SK-N-DZ (cell line): ENCODE measurements at places on chromosomes 2 and 18.

GRCh38 chr2:99776206-99776905 lies 286.5 kb upstream of the REV1 start:
- no peak for DNase-seq

DNA sequence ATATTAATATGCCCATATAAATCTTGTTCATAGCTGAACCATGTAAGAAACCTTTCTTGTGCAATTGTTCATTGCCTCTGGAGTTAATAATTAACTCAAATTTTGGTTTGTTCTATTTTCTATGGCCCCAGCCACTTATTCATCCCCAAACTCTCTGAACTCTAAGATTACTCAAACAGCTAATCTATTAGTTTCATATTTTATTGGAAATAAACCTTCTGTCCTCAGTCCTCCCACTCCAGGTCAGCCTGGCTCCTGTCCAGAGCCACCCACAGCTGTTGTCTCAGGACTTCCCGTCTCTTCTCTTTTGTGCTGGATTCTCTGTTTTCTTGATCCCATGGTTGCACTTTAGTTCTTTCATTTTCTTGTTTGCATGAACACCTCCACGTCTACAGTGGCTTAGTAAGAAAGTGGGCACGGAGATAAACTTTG lies 4.4 kb upstream of the RNF103 start:
- DNase-seq = no peak

- no peak for DNase-seq
These were observed 119.3 kb upstream of the IL1R2 start for GRCh38 chr2:101872480-101872879.

GRCh38 chr18:7619676-7620075 lies 52.6 kb downstream of the PTPRM start:
- DNase-seq = no peak

DNA sequence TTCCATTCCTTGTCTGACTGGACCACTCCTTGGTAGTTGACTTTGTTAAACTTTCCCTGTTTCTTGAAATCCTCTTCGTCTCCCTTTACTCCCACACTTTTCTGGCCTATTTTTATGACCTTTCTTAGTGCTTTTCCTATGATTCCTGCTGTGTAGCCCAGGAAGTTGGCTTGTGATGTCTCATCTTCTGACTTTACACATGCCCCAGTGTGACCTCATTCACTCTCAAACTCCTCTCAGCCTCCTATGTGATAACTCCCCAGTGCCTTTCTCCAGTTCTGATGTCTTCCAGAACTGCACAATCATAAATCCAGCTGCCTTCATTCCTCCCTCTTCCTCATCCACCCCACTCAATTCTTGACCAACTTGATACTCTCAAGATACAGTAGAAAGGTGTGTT lies 407.6 kb downstream of the TGIF1 start:
- DNase-seq = no peak

DNA sequence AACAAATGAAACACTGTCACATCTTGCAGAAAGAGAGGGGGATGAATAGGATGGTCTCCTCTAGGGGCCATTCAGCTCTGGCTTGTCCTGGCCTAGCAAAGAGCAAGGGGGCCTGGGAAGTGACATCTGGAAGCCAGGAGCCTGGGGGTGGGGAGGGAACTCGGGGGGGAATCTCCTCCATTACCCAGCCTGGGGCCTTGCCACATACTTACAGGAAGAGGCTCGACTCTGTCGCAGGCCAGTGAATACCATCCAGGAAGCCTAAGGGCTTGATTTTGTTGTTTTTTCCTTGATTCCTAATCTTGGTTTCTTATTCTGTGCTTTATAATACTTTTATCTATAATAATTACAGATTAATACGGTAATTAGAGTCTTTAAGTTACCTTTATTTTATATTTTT lies 797.5 kb upstream of the ID2 start:
- no peak for DNase-seq

DNA sequence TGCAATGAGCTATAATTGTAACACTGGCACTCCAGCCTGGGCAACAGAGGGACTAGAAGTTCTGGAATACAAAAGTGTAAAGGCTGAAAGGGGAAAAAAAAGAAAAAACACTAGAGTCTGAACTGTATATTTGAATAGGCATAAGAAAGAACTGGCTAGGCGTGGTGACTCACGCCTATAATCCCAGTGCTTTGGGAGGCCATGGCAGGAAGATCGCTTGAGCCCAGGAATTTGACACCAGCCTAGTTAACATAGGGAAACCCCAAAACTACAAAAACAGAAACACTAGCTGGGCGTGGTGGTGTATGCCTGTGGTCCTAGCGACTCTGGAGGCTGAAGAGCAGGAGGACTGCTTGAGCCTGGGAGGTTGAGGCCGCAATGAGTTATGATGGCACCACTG lies 70.6 kb downstream of the SAP130 start:
- no peak for DNase-seq

GRCh38 chr2:71482055-71482454 lies 28.7 kb downstream of the DYSF start:
- no peak for DNase-seq

DNA sequence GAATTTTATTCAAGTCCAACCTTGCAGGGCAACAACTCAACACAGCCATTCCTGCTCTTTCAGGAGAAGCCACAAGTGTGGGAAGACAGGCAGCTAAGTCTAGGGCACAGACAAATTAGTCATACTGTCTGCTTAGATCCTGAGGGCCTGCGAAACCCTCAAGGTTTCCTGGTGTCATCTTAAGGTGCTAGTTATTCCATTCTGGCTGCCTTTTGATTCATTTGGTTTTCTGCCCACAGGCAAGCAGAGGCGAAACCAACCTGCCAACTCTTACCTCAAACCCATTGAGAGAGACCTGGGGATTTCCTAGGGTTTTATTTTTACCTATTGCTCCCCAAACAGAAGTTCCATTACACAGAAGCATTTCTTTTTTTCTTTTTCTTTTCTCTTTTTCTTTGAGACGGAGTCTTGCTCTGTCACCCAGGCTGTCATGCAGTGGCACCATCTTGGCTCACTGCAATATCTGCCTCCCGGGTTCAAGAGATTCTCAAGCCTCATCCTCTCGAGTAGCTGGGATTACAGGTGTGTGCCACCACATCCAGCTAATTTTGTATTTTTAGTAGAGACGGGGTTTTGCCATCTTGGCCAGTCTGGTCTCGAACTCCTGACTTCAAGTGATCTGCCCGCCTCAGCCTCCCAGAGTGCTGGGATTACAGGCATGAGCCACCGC lies 23.7 kb upstream of the SCYGR1 start:
- no peak for DNase-seq

DNA sequence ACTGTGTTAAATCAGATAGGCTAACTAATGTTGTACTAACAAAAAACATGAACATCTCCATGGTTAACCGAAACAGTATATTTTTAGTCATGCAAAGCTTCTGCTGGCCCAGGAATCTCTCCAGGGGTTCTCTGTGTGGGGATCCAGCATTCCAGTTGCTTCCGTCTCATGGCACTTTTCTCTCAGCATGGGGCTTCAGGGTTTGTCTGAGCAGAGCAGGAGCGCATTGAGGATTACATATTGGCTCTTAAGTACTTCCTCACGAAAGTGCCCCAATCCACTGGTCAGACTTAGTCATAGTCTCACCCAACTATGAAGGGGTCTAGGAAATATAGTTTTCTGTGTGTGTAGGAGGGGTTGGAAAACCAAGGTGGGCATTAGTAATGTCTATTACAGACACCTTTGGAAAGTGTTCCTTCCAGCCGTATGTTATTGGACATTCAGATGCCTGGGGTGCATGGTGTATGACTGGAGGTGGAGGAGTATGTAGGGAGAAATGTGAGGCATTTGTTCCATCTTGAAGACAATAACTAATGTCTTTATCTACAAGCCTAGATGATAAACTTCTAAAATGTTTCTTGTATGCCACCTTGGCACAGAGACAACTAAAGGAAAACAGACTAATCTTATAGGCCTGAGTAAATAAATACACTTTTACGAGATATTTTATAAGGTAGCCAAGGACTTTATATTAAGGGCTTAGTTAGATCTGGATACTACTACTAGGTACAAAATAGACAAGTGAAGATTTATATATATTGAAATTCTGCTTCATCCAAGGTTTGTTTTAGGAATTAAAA lies 123.8 kb upstream of the ZEB2 start:
- no peak for DNase-seq

GRCh38 chr18:50340078-50340477 lies 34.8 kb upstream of the SKA1 start:
- DNase-seq = no peak

GRCh38 chr18:32298171-32298667 lies 108.4 kb downstream of the MEP1B start:
- no peak for DNase-seq

DNA sequence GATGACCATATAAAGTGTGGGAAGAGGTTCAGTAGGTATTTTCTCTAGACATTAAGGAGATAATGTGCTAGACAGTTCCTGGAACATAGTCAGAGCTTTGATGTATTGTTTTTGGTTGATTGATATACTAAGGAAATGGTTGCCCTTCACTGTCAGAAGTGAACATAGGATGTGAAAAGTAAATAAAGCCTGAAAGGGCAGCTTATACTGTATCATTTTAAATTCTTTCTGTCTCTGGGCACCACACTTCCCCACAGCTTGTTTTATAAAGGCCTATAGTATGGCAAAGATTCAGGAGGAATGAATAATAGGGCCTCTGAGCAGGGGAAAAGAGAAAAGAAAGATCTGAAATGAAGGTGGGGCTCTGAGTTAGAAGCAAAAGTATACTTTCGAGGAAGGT lies 72.7 kb upstream of the ITPRID2 start:
- DNase-seq = no peak

- DNase-seq = no peak
These were observed 20.1 kb downstream of the IL1RL1 start for GRCh38 chr2:102331311-102331980.

DNA sequence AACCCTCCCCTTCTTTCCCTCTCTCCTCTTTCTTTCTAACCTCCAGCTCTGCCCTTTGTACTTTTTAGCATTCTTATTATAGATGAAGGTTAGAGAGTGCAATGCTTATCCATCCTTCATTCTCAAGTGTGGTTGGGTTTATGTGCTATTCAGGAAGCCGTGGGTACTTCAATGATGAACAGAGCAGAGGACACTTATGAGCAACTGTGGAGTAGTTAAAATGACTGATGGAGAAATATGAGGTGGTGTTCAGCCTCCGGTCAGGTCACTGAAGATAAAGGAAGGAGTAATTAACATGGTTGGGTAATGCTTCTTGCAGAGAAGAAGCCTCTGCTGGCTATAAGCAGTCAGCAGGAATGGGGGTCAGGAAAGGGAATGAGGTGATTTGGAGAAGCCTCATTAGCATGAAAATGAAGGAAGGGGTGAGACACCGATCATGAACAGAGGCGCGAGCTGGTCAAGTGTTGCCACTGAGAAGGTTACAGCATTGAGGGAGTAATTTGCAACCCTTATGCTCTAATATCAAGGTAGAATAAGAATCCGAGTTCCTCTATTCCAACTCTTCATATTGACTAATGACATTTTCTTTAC lies 174.7 kb downstream of the LPIN1 start:
- no peak for DNase-seq

- no peak for DNase-seq
These were observed 10.0 kb upstream of the ADAM17 start for GRCh38 chr2:9565436-9566153.

GRCh38 chr2:26613241-26614215 lies 27.6 kb downstream of the CIB4 start:
- no peak for DNase-seq

- DNase-seq = no peak
These were observed 1062.3 kb upstream of the CRIM1 start for GRCh38 chr2:35293261-35293660.

- DNase-seq = no peak
These were observed 42.4 kb upstream of the RPE start for GRCh38 chr2:209960045-209960444.

GRCh38 chr2:70686577-70687460 lies 81.2 kb downstream of the ADD2 start:
- peak; percentile 50 for DNase-seq

- DNase-seq = no peak
These were observed at the start of gene SALL3 for GRCh38 chr18:78979730-78980278. SALL3 (plus strand) TSS chr18:78979818; CDS start chr18:78980275, 457 bp downstream.
